ENCODE measurements at places on chromosomes 5 and 9.

GRCh38 chr5:179114756-179115155 is 54.6 kb downstream of the ZNF354C start:
- DNase-seq: no peak

GRCh38 chr5:43646992-43647391 is 44.0 kb downstream of the NNT start:
- DNase-seq: no peak

- no peak for DNase-seq
These were observed 181.1 kb downstream of the PTTG1 start for GRCh38 chr5:160602744-160603143.

- no peak for DNase-seq
These were observed 68.8 kb downstream of the ITGA1 start for GRCh38 chr5:52856564-52856963.

DNA sequence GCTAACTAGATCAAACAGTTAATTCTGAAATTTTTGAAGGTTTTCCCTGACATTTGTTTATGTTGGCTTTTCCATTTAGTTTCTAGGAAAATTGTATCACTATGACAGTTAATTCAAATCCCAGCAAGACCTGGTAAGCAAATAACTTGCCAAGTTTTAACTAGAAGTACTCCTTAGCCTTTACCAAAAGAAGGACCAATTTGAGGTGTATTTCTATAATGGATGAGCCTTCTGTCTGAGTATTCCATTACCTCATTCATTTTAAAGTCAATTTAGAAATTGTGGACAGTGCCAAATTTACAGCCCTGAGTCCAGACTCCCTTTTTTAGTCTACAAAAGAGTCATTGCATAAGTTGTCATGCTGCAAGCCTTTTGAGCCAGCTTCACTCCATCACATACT is 687.6 kb downstream of the CETN3 start:
- no peak for DNase-seq

- DNase-seq: no peak
These were observed 1.1 kb upstream of the SPRY4 start for GRCh38 chr5:142325725-142326479.

DNA sequence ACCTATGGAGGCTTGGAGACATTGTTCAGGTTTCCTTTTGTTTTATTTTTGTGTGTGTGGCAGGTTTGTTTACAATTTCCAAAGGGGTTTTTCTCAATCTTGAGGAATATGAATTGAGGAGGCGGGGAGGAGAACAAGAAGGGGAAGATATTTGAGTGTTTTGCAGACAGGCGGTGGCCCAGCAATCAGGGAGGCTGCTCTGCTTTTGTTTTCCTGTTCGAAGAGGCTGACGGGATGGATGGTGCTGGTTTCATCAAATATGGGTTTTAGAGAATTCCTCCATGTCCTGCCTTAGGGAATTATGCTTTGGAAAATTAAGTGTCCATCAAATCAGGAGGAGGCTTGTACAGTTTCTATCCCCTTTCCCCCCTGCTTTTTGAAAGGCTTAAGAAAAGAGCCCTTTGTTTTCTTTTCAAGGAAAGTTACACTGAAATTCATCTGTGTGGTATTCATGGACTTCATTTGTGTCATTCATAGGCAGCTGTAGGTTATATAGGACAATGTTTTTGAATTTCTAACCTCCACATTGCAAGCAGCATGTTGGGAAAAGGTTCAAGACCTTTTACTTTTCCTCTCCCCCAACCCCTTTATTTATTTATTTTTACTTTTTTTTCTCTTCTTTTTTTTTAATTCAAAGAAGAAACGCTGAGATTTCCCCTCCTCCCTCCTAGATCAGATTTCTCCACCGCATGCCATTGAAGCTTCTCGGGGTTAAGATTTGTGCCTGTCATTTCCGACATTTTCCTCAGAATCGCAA is 107.4 kb downstream of the ZNF462 start:
- no peak for DNase-seq

- DNase-seq: no peak
These were observed 63.4 kb downstream of the PSMB7 start for GRCh38 chr9:124351672-124352468.

GRCh38 chr9:6545017-6545691 is 100.4 kb downstream of the GLDC start:
- no peak for DNase-seq

DNA sequence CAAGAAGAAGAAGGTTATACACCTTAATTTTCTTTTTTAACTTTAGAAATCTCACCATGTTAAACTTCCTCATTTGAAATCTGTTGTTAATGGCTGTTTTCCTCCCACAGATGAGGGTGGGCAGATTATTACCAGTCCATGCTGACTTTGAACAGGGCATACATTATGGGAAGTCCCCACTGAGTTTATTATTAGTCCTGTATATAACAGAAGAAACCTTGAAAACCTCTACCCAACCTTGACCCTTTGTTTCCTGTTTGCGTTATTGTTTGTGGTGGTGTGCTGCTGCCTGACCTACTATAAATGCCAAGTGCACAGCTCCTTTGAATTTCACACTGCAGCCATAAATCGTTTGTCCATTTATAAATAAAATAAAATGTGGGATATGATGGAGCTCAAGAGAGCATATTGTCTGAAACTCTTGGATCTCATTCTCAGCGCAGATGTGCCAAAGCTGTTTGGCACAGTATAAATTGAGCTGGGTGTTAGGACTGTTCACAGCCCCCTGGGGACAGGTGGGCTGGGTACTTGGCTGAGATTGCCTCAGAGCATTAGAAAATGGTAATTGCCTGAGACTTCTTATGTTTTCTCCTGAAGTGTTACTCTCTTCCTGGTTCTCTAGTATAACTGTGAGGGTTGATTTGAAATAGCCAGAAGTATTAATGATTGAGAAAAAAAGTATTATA is 139.6 kb downstream of the SPATA31D1 start:
- no peak for DNase-seq

DNA sequence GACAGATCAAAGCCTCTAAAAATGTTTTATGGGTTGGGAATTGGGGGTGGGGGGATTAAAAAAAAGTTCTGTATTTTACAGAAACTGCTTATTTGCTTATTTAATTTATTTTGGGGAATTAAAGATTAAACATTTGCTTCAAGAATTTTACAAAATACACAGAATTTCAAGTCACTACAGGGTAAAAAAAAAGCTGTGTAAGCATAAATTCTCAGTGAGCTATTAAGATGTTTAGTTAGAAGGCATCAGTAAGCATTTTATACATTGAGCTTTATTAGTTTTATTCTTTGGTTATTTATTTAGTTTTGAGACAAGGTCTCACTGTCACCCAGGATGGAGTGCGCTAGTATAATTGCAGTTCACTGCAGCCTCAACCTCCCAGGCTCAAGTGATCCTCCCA is 5.2 kb downstream of the BDP1 start:
- no peak for DNase-seq

GRCh38 chr5:111447822-111448221 is 64.5 kb downstream of the STARD4 start:
- no peak for DNase-seq

GRCh38 chr9:127550282-127550681 is 61.8 kb upstream of the STXBP1 start:
- DNase-seq: no peak

DNA sequence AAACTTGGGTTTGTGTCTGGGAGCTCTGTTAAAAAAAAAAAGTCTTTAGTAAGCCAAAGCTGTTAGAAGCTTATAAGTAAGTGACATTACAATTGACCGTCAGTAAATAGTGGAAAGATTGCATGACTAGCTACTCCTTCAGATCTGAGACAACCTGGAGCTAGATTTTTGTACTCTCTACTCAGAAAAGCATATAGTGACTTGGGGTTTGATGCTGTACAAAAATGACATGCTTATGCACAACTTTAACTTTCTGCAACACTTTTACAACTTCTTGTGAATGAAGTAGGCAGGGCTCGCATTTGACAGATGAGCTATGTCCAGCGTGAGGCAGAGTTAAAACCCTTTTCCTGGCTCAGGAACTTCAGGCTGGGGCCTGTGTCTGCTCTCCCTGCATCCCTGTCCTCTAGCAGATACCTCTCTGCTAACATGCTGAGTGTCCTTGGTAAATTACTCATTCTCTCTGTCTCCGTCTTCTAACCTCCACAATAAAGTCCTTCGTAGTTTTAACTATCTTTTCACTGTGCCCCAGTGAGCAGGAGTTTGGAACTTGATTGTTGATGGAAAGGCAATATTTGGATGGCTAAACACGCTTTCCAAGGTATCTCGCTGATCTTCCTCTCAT is 471 bp upstream of the GHR start:
- no peak for DNase-seq

DNA sequence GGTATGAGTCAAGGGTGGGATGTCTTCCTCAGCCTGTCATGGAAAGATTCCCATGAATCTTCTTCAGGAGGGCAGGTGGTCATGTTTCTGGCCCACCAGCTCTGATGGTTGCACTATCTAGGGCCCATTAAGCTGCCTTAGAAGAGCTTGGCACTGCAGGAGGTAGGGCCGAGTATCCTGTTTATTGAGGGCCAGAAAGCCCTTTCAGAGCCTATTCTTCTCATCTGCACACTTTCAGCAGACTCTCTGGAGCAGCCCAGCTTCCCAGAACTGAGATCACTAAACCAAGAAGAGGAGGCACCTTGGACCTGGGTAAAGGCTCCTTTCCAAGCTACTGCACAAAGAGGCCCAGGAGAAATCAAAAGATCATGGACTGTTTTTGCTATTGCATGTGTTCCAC is 146.5 kb downstream of the MTX3 start:
- DNase-seq: no peak

DNA sequence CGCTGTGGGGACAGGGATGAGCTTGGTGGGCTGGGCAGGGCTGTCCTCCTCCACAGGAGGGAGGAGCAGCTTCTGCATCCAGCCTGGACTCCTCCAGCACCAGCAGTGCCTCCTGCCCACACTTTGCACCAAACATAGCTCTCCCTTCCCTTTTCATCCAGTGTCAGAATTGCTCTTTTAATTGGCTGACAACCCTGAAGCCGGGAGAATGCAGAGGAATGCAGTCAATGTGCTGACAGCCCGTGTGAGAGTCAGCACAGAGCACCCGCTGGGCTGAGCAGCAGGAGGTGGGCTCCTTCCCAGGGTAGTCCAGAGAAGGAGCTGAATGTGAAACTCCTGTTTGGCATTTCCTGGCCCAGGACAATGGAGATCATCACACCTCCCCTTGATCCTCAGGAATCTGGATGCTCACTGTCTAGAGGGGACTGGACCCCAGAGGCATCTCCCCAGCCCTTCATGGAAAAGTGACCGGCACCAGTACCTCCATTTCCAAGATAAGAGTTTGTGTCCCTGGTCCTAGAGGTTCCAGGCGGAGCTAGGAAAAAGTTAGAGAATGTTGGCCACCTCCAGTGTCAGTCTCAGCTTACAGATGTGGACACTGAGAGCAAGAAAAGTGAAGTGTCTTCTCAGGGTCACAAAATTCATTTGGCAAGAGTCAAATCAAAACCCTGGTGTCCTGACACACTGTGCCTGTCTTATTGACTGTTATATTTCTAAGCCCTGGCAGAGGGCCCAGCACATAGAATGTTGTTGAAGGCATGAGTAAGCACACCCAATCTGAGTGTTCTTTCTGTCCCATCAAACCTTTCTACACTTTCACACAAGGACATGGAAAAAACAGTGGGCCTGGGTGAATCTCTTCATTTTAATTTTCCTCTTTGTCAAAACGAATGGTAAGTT is 202.1 kb downstream of the SNX18 start:
- no peak for DNase-seq

GRCh38 chr9:69768716-69769115 is 8.9 kb upstream of the PTAR1 start:
- no peak for DNase-seq

- DNase-seq: no peak
These were observed 48.8 kb upstream of the SNAPC3 start for GRCh38 chr9:15373881-15374280.

DNA sequence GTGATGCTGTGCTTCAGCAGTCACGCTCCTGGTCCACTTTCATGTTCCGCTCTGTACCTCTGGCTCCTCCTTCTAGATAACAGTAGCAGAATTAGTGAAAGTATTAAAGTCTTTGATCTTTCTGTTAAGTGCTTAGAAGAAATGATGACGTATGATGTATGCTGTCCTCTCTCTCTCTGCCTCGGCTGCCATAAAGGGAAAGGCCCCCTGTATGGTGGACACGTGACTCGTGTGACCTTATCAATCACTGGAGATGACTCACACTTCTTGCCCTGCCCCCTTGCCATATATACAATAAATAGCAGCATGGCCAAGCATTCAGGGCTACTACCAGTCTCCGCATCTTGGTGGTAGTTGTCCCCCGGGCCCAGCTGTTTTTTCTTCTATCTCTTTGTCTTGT is 100.3 kb downstream of the SYK start:
- no peak for DNase-seq

- no peak for DNase-seq
These were observed 149.1 kb upstream of the PIK3R1 start for GRCh38 chr5:68066277-68066955.

Measured in CD4-positive, alpha-beta T cell treated with Interleukin-6 at 100 ng/mL for 8 hours (primary cell).